Dermis blood vessel endothelial cell (primary cell): ENCODE measurements at places on chromosomes 2 and 18. TPM values are rescaled to one million over a fixed set of nuclear protein-coding genes. Genes with fewer than 3 reads are reported as not detected.

DNA sequence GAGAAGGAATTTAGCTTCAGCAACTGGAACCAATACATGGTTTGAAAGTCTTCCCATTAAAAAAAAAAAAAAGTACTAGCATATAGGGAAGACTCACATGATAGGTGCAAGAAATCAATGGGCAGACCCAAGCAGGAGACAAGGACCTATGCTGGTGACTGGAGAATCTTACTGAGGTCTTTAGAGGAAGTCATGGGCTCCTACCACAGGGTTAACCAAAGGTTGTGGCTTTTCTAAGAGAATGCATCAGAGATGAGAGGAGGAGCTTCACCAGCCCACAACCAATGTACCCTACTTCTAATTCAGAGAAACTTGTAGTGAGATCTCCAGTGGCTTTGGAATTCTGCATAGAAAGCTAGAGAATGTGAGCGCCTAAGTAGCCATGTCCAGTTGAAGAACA, 207.4 kb downstream of the NCKAP5 start:
- DNase-seq, result no peak

DNA sequence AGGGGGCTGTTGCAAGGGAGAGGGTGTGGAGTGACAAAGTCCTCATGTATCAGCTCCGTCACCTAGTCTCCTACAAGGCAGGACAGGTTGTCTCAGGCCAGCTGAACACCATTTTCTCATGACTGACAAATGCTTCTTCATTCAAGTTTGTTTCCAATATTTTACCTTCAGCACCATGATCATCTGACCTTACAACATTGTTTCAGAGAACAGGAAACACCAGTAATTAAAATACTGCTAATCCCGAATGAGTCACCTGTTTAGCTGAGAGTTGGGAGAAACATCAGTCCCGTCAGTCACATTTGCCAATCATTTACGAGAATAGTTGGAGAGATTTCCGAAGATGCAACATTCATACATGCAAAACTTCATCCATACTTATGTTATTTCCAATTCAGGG, 25.7 kb upstream of the SP5 start:
- DNase-seq, result no peak

- peak; percentile 2 for DNase-seq
Measured at GRCh38 chr2:196640031-196640548, 575 bp downstream of the CCDC150 start.

DNA sequence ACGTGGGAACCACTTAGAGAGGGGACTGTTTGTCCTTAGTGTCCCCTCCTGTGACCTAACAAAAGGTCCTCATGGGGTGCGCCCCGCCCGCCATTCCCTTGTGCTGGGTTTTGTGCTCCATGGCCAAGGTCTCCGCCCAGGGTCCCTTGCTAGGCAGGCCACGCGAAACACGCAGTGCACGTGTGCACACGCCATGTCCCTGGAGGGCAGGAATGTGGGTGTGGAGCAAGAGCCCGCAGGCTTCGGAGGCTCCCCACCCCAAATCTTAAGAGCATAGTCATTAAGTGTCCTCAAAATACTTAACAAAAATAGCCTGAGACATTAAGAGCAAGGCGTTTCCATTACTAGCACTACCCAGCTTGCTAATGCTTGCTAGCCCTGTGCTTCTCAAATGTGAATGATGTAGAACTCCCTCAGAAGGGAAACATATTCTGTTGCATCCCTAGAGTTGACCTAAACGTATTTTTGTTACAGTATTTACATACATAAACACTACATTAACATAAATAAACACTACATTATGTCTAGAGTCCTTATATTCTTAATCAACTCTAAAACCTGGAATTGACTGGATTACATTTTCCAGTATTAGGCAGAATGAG, 117.6 kb upstream of the APCDD1 start:
- no peak for DNase-seq

RGPD3 gene
- total RNA-seq, result 0.33 and 0.51 TPM in 2 replicates

TEKT4 gene
- not detected in 2 replicates for total RNA-seq

OR6B3 gene
- not detected in 2 replicates for total RNA-seq

GRCh38 chr2:106953779-106954178, 67.8 kb upstream of the ST6GAL2 start:
- DNase-seq, result no peak

NYAP2 gene
- not detected in 2 replicates for total RNA-seq

- no peak for DNase-seq
Measured at GRCh38 chr2:2715036-2715818, 384.2 kb upstream of the MYT1L start.

DNA sequence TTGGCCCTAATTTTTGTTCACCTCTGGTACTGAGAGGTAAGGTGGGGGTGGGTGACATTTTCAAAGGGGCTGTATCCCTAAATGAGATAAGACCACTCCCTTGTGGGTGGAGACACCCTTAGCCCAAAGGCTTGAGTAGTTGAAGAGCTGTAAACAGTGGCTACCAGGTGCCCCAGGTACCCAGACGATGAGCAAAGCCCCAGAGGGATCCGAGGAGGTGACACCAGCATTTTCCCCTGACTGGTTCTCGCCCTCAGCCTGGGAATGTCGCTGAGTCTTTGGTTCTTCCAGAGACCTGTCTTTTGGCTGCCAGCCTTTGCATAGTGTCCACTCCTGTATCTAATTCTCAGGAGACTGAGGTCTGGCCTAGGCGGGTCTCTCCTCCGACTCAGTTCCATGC, 36.5 kb downstream of the RRM2 start:
- no peak for DNase-seq

- DNase-seq, result no peak
Measured at GRCh38 chr2:76826691-76827090, 695.5 kb downstream of the LRRTM4 start.

DNA sequence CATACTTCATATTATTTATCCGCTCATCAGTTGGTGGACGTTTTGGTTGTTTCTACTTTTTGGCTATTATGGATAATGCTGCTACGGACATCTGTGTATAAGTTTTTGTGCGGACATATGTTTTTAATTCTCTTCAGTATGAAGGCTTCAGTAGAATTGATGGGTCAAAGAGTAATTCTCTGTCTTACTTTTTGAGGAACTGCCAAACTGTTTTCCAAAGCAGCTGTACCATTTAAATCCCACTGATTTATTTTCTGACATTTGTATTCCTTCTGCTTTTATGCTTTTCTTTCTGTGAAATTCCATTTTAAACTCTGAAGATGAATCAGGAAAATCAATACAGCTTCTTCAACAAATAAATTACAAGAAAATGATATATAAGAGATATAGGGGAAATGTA, 20.8 kb downstream of the FAM110C start:
- no peak for DNase-seq

DSG4 gene
- total RNA-seq, result not detected in 2 replicates

DNA sequence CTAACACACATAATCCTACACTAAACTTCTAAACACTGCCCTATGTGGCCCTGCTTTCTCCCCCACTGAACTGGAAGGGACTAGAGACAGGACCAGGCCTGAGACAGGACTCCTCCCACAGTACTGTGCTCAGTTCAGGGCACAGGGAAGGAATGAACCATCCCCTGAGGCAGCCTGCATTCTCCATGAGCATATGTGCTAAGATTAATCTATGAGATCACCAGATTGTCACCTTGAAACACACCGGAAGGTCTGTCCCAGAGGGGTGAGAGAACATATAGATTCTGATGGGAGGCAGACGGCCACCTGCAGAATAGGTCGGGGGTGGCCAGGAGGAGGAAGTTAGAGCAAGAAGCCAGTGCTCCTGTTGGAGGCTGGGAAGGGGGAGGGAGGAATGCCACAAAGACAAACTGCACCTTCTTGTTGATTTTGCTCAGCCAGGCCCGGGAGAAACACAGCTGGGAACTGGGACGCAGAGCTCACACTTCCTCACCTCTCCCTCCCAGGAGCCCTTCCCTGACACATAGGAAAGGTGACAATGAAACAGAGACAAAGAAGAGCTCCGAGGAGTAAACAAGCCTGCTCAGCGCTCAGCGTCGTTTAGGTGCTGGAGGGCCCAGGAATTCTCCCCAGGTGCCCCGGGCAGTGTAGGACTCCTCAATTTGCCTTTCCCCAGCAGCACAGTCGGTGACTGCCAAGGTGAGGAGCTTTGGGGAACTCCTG, 52.1 kb downstream of the ZBTB7C start:
- DNase-seq, result no peak

DNA sequence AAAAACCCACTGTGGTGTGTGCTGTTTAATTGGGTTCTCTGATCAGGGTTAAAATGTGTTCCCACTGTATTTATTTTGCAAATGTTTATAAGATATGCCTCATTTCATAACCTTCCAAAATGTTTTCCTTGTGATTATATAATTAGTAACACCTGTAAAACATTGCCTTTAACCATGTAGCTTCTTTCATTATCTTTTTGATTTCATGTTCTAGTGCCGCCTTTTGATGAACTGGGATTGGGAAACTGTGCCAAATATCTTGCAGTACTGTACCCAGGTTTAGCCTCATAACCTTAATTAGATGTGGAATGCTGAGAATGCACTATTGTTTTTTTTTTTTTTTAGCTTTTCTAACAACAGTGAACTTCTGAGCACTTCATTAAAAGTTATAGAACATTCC, 96.9 kb downstream of the TANC1 start:
- peak; percentile 63 for DNase-seq

GRCh38 chr18:64659196-64659595, 510.3 kb upstream of the LINC00305 start:
- no peak for DNase-seq
